Activated naive CD4-positive, alpha-beta T cell treated with anti-CD3 and anti-CD28 coated beads, Interleukin-2, amount 50 U/mL, for 72 hours (primary cell): ENCODE measurements at places on chromosomes 13 and 19.

DNA sequence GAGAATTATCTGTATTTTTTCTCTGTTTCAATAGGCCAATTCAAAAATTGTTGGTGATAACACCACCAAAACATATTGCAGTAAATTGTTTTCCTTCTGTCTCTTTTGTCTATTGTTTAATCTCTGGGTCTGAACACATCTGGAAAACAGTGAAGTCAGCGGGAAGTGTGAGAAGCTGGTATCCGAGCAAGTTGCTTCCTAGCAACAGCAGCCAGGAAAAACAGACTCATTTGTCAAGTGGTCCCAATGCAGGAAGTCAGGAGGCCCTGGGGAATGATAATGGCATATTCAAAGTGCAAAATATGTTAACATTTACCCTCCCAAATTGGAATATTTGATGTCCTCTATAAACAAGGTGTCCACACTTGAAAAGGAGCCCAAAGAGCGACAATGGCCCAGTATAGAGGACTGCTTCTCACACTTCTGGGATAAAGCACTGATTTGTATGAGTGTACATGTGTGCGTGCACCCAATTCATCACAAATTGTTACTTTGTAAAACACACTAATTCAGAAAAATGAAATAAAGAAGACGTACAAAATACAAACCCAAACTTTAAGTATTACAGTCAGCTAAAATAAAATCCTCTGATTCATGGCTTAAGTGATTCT is 515.0 kb downstream of the TBC1D4 start:
- DNase-seq: no peak

- peak; percentile 76 for DNase-seq
Observed at GRCh38 chr19:4759388-4760284, 31.9 kb upstream of the FEM1A start.

GRCh38 chr19:30955112-30956104 is 393.8 kb downstream of the TSHZ3 start:
- no peak for DNase-seq

GRCh38 chr19:57802269-57802668 is 12.4 kb downstream of the ZNF552 start:
- DNase-seq: no peak

DNA sequence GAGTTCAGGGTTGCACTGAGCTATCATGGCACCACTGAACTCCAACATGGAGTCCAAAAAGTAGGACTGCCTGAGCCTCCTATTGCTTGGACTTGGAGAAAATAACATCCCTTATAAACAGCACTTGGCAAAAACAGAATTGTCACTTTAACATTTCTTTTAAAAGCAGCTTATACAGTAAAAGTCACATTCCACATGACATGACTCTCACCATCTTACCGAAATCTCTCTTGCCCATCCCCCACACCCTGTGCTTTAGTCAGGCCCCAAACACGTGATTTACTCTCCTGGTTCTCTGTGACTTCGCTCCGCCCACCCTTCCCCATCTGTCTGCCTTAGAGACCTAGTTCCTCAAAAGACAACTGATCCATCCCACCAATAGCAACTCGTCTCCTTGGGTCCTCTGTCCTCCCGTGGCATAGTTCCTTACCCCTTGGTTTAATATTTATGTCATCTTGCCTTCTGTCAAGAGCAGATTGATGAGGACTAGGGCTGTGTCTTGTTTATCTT is 4.6 kb downstream of the SAFB start:
- peak; percentile 58 for DNase-seq

GRCh38 chr13:51746802-51747201 is 57.2 kb downstream of the DHRS12 start:
- DNase-seq: no peak

DNA sequence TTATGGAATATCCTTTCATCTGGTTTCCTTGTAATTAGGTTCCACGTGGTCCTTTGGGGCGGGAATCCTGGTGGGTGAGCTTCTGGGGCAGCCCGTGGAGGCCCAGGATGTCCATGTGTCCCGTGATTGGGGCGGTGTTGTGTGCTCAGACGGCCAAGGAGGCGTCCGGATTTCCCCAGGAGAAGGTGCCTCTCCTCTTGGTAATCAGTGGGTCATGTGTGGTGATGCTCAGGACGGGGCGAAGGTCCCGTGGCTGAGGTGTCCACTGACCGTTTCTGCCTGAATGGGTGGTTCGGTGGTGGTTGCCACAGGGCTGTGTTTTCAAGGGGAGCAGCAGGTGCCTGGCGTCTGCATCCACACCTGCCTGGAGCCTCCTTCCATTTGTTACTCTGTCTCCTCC is 52.2 kb upstream of the F7 start:
- DNase-seq: no peak

DNA sequence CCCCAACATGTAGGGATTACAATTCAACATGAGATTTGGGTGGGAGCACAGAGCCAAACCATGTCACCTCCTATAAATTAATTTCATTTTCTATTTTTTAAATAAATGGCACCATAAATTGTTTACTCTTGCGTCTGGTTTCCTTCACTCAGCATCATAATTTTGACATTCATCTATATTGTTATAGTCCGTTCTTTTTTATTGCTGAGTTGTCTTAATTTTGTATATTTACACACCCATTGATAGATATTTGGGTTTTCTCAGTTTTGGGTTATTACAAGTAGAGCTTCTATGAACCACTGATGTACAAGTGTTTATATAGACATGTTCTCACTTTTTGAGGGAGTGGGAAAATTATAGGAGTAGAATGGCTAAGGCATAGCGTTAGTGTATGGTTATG is 445.4 kb downstream of the MYO16 start:
- no peak for DNase-seq

DNA sequence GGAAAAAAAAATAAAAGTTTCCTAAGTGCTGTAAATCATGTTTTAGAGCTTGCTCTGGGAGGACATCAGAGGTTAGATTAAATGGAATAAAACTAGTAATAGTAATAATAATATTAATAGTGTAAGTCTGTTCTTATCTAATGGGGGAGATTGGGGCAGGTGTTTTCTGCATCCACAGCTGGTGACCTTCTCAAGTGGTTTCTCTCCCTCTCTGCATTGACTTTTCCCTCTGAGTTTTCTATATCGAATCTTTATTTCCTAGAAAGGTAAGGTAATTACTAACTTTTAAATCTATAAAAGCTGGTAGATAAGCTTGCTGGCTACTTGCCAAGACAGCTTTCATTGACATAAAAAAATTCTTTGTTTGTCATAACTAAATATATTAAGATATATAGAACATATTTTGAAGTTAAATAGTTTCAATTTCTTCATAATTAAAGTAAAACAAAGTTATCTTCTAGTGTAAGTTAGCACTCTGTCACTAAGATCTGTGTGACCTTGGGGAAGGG is 49.6 kb upstream of the DIAPH3 start:
- DNase-seq: no peak

- no peak for DNase-seq
Observed at GRCh38 chr13:109610517-109610916, 175.9 kb downstream of the IRS2 start.

- DNase-seq: no peak
Observed at GRCh38 chr13:95185311-95185710, 115.9 kb downstream of the ABCC4 start.

GRCh38 chr13:22432690-22433089 is 748.1 kb upstream of the SGCG start:
- DNase-seq: no peak

DNA sequence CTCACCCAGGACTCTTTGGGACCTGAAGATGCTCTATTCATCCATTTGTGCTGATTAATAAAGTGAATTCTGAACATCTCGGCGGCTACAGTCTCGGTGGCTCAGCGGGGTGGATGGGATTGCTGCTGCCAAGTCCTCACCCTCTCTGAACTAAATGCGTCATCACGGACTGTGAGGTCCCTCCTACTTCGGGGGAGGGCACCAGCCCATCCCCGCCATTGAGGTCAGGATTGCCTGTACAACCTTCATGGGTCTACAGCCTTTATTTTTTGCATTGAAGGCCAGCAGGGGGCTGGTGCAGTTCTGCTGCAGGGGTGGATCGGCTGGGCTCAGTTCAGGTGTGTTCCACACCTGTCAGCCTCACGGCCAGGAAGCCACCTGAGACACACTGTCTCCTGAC is 181.8 kb downstream of the COL4A1 start:
- no peak for DNase-seq

- DNase-seq: peak; percentile 42
Observed at GRCh38 chr19:58568453-58569130, 4.5 kb downstream of the MZF1 start.

GRCh38 chr19:11382898-11383705 is 1.0 kb downstream of the EPOR start:
- DNase-seq: no peak

- DNase-seq: no peak
Observed at GRCh38 chr13:56317841-56318240, 822.9 kb upstream of the PRR20A start.

GRCh38 chr13:33642374-33643065 is 175.4 kb upstream of the RFC3 start:
- no peak for DNase-seq

- DNase-seq: no peak
Observed at GRCh38 chr13:105991622-105992277, 543.7 kb downstream of the EFNB2 start.
